ENCODE measurements at places on chromosomes 12 and 14. TPM values are rescaled to one million over a fixed set of nuclear protein-coding genes. Genes with fewer than 3 reads are reported as not detected.

DNA sequence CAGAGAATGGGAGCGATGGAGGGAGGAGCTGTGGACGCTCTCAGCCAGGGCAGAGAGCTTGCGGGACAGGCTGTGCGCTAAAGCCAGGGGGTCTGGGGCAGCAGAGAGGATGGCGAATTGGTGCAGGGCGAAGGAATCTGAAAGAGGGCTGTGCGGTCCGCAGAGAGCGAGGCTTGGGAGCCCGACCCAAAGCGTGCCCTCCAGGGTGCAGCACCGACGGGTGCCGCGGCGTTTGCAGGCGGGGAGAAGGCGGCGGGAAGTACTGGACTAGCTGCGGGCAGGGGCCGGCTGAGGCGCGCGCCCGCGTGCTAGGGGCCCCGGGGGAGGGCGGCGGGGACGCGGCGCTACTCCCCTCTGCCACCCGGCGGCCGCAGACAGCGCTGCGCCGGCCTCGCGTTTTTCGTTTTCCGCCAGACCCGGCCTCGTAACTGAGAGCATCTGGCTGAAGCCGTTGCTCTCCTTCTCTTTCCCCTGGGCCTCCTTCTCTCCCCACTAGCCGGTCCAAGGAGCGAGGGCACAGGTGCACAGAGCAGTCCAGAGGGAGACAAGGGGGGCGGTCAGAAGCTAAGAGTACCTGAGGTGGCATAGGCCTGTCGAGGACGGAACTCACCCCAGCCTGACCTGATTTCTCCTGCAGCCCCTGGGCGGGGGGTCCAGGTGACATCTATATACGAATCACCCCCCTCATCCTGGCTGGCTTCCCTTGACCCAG is 24.9 kb downstream of the SLC6A12 start:
- peak; percentile 79 for DNase-seq
- no peaks in the 10 kb centered on the region for H3K27me3 ChIP-seq
- H3K36me3 ChIP-seq: no peaks in the 10 kb centered on the region
- H3K4me3 ChIP-seq: peak overlapping the region; percentile 38
- no peak overlapping the region for H3K27ac ChIP-seq

The SELPLG gene
- total RNA-seq: 3.6 TPM

- no peak overlapping the region for H3K27ac ChIP-seq
- H3K36me3 ChIP-seq: no peaks in the 10 kb centered on the region
- DNase-seq: no peak
- H3K4me3 ChIP-seq: no peak overlapping the region
- no peaks in the 10 kb centered on the region for H3K4me1 ChIP-seq
These were observed 72.0 kb downstream of the NELL2 start for GRCh38 chr12:44804068-44804467.

The ANO4 gene
- total RNA-seq: 9.9 TPM

DNA sequence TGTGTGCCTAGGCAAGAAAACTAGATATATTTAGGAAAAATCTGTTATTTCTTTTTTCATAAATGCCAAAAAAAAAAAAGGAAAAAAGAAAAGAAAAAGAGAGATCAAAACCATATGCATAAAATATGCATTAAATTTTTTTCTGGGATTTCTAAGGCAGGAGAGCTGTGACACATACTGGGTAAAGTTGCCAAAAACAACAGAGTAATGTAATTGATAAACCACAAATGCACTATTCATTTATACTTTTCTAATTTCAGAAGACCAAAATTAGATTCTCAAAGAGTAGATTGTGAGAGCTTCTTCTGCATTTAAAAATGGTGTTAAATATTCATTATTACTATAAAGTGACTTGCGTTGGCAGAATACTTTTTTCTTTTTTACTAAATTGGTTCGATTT is 673.8 kb upstream of the MGAT4C start:
- H3K36me3 ChIP-seq: no peaks in the 10 kb centered on the region
- no peaks in the 10 kb centered on the region for H3K4me1 ChIP-seq
- no peaks in the 10 kb centered on the region for H3K27me3 ChIP-seq
- no peak overlapping the region for H3K4me3 ChIP-seq
- DNase-seq: no peak

GRCh38 chr12:57340104-57340503 is 89.1 kb upstream of the STAC3 start:
- peak; percentile 84 for DNase-seq
- H3K4me3 ChIP-seq: no peak overlapping the region
- no peaks in the 10 kb centered on the region for H3K27me3 ChIP-seq
- no peaks in the 10 kb centered on the region for H3K36me3 ChIP-seq

The HNF1A gene
- total RNA-seq: 0.12 TPM

GRCh38 chr14:59229653-59230406 is 41.4 kb downstream of the DAAM1 start:
- H3K36me3 ChIP-seq: no peaks in the 10 kb centered on the region
- no peak for DNase-seq
- no peak overlapping the region for H3K27ac ChIP-seq
- H3K4me3 ChIP-seq: no peak overlapping the region

DNA sequence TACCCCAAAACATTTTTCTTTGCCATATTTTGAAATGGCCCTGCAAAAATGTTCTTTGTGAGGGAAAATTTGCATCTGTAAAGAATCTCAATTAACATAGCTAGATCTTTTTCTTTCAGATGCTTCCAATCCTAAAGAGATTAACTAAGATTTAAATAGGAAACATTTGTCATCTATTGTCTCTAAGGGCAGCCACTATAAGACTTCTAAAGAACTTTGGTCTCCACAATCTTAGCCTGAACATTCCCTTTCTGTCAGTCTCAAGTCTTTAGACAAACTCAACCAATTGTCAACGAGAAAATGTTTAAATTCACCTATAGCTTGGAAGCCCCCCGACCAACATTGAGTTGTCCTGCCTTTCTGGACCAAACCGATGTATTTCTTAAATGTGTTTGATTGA is 71.1 kb upstream of the RASSF8 start:
- no peak overlapping the region for H3K4me3 ChIP-seq
- no peak for DNase-seq
- no peaks in the 10 kb centered on the region for H3K36me3 ChIP-seq
- no peaks in the 10 kb centered on the region for H3K27me3 ChIP-seq
- H3K4me1 ChIP-seq: no peaks in the 10 kb centered on the region

DNA sequence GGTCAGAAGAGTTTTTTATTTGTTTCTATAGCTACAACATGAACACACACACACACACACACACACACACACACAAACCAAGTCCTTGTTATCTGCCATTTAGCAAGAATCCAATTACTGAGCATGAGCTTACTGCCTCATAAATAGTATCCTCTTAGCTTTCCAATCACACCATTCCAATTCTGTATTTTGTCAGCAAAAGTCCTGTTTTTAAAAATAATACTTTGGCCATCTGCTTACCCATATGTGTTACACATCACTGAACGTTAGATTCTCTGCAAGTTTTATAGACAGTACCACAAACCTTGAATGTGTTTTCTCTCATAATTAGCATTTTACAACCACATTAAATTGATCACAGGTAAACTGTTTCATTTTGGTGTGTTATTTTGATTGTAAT is 1905.4 kb upstream of the FLRT2 start:
- H3K4me3 ChIP-seq: no peak overlapping the region
- H3K36me3 ChIP-seq: no peaks in the 10 kb centered on the region
- H3K27ac ChIP-seq: no peak overlapping the region
- no peak for DNase-seq
- no peaks in the 10 kb centered on the region for H3K27me3 ChIP-seq
- no peaks in the 10 kb centered on the region for H3K4me1 ChIP-seq

The RNU6-7 gene
- not detected for total RNA-seq

DNA sequence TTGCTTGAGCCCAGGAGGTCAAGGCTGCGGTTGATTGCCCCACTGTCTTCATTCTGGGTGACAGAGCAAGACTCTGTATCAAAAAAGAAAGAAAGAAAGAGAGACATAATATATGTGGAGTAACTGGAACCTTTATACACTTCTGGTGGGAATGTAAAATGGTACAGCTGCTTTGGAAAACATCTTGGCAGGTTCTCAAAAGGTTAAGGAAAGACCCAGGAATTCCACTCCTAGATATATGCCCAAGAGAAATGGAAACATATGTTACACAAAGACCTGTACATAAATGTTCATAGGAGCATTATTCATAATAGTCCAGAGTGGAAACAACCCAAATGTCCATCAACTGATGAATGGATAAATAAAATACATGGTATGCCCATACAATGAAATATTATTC is 7.2 kb downstream of the RBMS2 start:
- H3K36me3 ChIP-seq: no peaks in the 10 kb centered on the region
- no peak overlapping the region for H3K27ac ChIP-seq
- peaks cover 6% of the 10 kb centered on the region for H3K4me1 ChIP-seq
- no peak for DNase-seq

- H3K27ac ChIP-seq: no peak overlapping the region
- no peak for DNase-seq
- no peaks in the 10 kb centered on the region for H3K4me1 ChIP-seq
- no peaks in the 10 kb centered on the region for H3K36me3 ChIP-seq
These were observed 24.9 kb downstream of the PSMC1 start for GRCh38 chr14:90281261-90281660.

GRCh38 chr14:21467616-21468015 is 9.1 kb downstream of the RAB2B start:
- no peaks in the 10 kb centered on the region for H3K36me3 ChIP-seq
- no peaks in the 10 kb centered on the region for H3K4me1 ChIP-seq
- no peaks in the 10 kb centered on the region for H3K27me3 ChIP-seq
- H3K27ac ChIP-seq: no peak overlapping the region
- no peak overlapping the region for H3K4me3 ChIP-seq
- DNase-seq: no peak

GRCh38 chr14:44388306-44388705 is 118.8 kb downstream of the FSCB start:
- H3K4me1 ChIP-seq: peaks cover 3% of the 10 kb centered on the region
- no peak overlapping the region for H3K27ac ChIP-seq
- no peak overlapping the region for H3K4me3 ChIP-seq
- DNase-seq: no peak

GRCh38 chr14:39877577-39878190 is 445.5 kb upstream of the FBXO33 start:
- H3K36me3 ChIP-seq: no peaks in the 10 kb centered on the region
- H3K4me1 ChIP-seq: no peaks in the 10 kb centered on the region
- DNase-seq: no peak

- DNase-seq: no peak
- H3K27me3 ChIP-seq: no peaks in the 10 kb centered on the region
- H3K36me3 ChIP-seq: no peaks in the 10 kb centered on the region
- no peak overlapping the region for H3K27ac ChIP-seq
- no peaks in the 10 kb centered on the region for H3K4me1 ChIP-seq
These were observed 46.0 kb downstream of the KCNK13 start for GRCh38 chr14:90107789-90108188.

GRCh38 chr14:54348001-54348611 is 48.7 kb upstream of the CDKN3 start:
- no peaks in the 10 kb centered on the region for H3K27me3 ChIP-seq
- no peaks in the 10 kb centered on the region for H3K36me3 ChIP-seq
- H3K4me3 ChIP-seq: no peak overlapping the region
- H3K27ac ChIP-seq: no peak overlapping the region
- H3K4me1 ChIP-seq: peaks cover 4% of the 10 kb centered on the region

DNA sequence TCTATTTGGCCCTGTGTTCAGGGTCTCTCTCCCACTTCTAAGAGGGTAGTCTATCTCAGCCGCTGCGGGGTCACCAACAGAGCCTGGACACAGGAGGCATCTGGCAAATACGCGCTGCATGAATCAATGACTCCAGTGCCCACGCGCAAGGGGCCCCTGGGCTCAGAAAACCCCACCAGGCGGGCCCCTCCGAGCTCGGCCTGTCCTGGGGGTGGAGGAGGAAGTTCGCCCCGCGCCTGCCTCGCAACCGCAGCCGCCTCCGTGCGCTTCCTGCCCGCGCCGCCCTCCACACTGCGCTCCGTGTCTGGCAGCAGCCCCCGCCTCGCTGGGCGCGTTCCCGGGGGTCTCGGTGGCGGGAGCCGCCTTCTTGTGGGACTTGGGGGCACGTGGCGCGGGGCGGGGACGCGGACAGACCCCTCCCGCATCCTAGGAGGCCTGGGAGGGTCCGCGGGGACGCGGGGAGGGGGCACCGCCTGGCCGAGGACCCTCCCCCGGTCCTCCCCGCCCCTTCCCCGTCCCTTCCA is 811 bp upstream of the FBRSL1 start:
- no peaks in the 10 kb centered on the region for H3K27me3 ChIP-seq
- H3K4me1 ChIP-seq: peaks cover 24% of the 10 kb centered on the region
- no peak overlapping the region for H3K27ac ChIP-seq
- H3K36me3 ChIP-seq: no peaks in the 10 kb centered on the region
- H3K4me3 ChIP-seq: peak overlapping the region; percentile 54

- no peaks in the 10 kb centered on the region for H3K27me3 ChIP-seq
- no peaks in the 10 kb centered on the region for H3K36me3 ChIP-seq
- H3K4me3 ChIP-seq: no peak overlapping the region
- no peak overlapping the region for H3K27ac ChIP-seq
- DNase-seq: no peak
- H3K4me1 ChIP-seq: no peaks in the 10 kb centered on the region
These were observed 78.0 kb upstream of the OTX2 start for GRCh38 chr14:56888274-56888673.

- H3K4me3 ChIP-seq: peak overlapping the region; percentile 59
- no peaks in the 10 kb centered on the region for H3K27me3 ChIP-seq
These were observed 8.3 kb downstream of the PLD4 start for GRCh38 chr14:104932676-104933631.

The C14orf132 gene
- 5.3 TPM for total RNA-seq

The BDKRB2 gene
- 2.0 TPM for total RNA-seq

The PIK3C2G gene
- total RNA-seq: 1.6 TPM

The FAIM2 gene
- under 0.01 TPM for total RNA-seq

GRCh38 chr12:89529738-89530137 is 3.9 kb upstream of the POC1B start:
- no peak overlapping the region for H3K27ac ChIP-seq
- H3K36me3 ChIP-seq: no peaks in the 10 kb centered on the region
- no peak for DNase-seq
- H3K4me1 ChIP-seq: no peaks in the 10 kb centered on the region
- no peaks in the 10 kb centered on the region for H3K27me3 ChIP-seq

- no peak overlapping the region for H3K4me3 ChIP-seq
- H3K36me3 ChIP-seq: no peaks in the 10 kb centered on the region
- H3K27ac ChIP-seq: no peak overlapping the region
- H3K4me1 ChIP-seq: no peaks in the 10 kb centered on the region
- no peaks in the 10 kb centered on the region for H3K27me3 ChIP-seq
These were observed 125.2 kb downstream of the BCL11B start for GRCh38 chr14:99146616-99147365.

The LBHD2 gene
- not detected for total RNA-seq

GRCh38 chr12:31874961-31875608 is 84.1 kb upstream of the RESF1 start:
- no peak for DNase-seq
- H3K4me1 ChIP-seq: peaks cover 16% of the 10 kb centered on the region
- no peaks in the 10 kb centered on the region for H3K27me3 ChIP-seq
- H3K36me3 ChIP-seq: no peaks in the 10 kb centered on the region

DNA sequence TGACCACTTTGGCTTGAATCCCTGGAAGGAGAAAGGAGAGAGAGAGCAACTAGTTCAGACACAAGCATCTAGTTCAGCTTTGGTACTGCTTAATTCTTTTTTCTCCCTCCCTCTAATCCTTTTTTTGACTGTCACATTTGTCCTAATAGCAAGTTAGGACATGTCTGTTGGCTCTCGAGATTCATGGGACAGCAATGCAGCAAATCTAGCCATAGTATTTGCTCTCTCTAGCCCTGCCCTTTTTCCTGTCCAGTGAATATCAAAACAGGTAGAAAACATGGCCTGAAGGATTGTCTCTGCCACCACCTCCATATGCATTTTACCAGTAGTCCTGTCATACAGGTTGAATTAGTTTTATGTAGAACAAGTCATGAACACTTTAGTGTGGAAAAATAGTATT is 116.4 kb downstream of the PTPRB start:
- H3K4me1 ChIP-seq: no peaks in the 10 kb centered on the region
- H3K4me3 ChIP-seq: no peak overlapping the region
- no peaks in the 10 kb centered on the region for H3K27me3 ChIP-seq

- no peak overlapping the region for H3K27ac ChIP-seq
- H3K4me3 ChIP-seq: no peak overlapping the region
- no peak for DNase-seq
- no peaks in the 10 kb centered on the region for H3K27me3 ChIP-seq
- H3K4me1 ChIP-seq: no peaks in the 10 kb centered on the region
- H3K36me3 ChIP-seq: no peaks in the 10 kb centered on the region
These were observed 9.3 kb upstream of the FBRSL1 start for GRCh38 chr12:132480623-132481132.
